Glutamatergic neuron (in vitro differentiated cells): ENCODE measurements at places on chromosomes 13 and 19.
A peak's percentile ranks its signal among the peaks of the same experiment; 100 is the strongest.

DNA sequence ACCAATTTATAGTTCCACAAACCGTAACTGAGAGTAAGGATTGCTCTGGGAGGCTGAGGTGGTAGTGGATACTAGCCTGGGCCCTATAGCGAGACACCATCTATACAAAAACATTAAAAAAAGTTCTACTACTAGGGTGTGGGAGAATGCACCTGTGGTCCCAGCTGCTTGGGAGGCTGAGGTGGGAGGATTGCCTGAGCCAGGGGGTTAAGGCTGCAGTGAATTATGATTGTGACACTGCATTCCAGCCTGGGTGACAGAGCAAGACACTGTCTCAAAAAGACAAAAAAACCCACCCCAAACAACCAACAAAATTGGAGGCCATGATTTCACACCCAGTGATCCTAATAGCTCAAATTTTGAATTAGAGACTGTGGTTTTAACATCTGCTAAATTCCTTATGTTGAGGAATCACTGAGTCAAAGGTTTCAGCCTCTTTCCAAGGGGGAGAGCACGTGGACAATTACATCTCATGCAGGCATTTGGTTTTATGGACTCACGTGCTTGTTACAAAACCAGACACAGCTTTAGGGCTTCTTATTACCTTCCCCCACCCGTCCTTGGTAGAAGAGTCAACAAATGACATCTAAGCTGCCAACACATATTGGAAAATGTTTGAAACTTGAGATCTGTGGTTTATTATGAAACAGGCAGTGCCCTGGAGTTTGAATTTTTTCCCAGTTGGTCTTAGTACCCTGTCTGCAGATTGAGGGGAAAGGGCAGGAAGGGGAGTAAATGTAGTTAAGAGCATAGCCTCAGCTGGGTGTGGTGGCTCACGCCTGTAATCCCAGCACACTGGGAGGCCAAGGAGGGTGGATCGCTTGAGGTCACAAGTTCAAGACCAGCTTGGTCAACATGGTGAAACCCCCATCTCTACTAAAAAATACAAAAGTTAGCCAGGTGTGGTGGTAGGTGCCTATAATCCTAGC lies 18.5 kb downstream of the CYP2A6 start:
- DNase-seq, result no peak

GRCh38 chr13:61944329-61944929 lies 528.8 kb upstream of the PCDH20 start:
- no peak for DNase-seq

DNA sequence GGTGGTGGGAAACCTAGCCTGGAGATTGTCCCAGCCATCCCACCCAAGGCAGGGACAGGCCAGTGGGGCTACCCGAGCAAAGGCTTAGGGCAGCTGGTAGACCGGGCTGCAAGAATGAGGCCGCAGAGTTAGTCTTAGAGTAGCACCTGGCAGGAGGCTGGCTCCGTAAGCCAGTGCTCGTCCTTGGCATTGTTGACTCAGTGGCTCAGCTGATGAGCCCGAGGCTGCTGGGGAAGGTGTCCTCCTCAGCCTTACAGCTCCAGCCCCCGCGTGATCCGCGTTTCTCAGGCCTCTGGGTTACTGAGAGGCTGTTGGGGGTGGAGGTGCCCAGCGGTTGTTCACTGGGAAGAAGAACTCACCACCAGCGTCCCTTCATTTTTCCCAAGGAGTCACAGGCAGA lies 24.7 kb downstream of the PPP1R37 start:
- no peak for DNase-seq

- DNase-seq, result no peak
These were observed 144.9 kb downstream of the MIPEP start for GRCh38 chr13:23744315-23744714.

GRCh38 chr19:51163257-51163656 lies 21.2 kb downstream of the SIGLEC7 start:
- DNase-seq, result no peak

GRCh38 chr13:110869231-110869804 lies 45.6 kb downstream of the ANKRD10 start:
- DNase-seq, result no peak

GRCh38 chr13:31166591-31166990 lies 4.9 kb upstream of the HSPH1 start:
- DNase-seq, result no peak

DNA sequence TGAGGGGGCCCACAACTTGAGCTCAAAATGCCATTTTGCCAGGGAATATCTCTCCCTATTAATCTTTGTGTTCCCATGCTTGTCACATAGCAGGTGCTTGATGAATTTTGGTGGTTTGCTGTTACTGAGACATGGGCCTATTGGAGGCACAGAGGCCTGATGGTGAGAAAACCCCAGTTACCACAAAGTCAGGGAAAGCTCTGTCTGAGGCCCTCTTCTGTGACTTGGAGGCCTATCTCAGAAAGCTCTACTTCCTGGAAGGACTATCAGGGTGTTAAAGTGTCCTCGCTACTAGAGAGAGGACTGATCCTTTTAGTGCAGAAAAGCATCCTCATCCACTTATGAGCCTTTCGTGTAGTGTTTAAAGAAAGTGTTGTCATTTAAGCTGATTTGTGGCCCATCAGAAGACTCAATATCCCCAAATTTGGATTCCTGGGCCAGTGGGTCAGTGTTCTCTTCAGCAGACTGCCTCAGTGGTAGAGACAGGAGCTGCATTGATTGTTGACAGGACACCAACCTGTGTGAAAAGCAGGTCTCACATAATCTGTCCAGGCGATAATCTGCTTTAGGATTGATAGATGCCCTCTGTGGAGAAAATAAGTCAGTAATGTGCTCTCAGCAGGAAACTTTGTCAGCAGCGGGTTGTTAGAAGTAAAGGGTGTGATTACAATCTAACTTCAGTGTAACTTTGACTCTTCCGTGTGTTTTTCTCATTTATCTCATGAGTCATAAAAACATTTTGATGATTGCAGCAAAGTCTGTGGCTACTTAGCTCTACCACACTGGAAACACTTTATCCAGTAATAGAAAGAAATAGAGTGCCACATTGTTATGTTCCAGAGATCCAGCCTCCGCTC lies 121.0 kb downstream of the AKAP11 start:
- DNase-seq, result no peak

GRCh38 chr19:10344780-10345179 lies 5.4 kb upstream of the ICAM3 start:
- DNase-seq, result no peak

DNA sequence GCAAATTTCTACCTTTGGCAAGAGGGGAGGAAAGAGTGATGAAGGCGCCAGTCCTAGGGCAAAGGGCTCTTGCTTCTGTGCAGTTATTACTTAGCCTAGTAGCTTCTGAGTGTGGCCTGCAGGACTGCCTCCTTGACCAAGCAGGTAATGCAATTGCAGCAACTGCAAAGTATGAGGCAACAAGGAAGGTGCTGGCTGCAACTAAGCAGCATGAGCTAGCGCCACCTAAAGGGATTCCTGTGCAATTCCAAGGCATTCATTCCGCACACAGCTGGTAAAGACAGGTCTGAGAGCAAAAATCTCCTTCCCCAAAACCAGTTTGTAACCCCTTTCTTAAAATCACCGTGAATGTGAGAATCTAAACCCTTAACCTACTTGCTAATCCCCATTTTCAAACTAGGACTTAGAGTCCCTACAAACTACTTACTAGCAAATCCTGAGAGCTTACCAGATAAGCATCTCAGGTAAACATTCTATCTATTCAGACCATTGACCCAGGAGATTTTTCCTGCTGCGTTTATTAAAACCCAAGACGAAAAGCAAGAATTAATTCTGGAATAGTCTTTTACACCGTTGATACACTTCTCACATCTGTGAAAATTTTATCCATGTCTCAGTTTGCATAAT lies 62.9 kb downstream of the DCT start:
- peak; percentile 37 for DNase-seq

DNA sequence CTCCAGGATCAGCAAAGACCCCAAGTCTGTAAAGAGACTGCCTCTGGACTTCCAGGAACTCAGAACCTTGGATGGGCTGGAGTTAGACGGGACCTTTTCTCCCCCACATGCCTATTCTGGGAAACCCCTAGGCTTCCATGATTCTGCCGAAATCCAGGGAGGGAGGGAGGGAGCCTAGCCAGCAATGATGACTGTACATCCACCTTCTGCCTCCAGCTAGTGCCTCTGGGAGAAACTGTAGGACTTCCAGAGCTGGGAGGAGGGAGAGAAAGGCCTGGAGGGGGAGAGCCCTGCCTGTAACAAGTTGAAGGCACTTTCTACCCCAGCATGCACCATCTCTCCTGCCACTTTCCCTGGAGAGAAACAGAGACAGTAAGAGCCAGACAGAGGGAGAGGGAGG lies 6.0 kb upstream of the HAS1 start:
- no peak for DNase-seq

DNA sequence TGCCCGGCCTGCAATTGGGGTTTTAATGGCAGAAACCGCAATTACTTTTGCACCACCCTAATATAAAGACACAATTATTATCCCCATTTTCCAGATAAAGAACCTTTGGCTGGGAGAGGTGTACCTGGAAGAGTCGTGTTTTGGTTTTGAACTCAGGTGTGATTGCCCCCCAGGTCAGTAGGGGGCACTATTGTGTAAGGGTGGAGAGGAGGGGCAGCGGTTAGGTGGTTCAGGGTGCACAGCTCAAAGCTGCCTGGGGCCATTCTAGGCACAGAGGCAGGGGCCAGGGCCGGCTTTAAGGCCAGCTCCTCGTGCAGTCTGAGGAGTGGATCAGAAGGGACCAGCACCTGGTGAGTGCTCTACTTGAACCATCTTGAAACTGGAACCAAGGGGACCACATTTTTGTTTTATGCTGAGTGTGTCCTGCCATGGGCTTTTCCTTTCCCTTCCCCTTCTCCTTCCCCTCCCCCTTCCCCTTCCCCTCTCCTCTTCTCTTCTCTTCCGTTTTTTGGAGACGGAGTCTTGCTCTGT lies 5.8 kb upstream of the FCGRT start:
- DNase-seq, result peak; percentile 65

DNA sequence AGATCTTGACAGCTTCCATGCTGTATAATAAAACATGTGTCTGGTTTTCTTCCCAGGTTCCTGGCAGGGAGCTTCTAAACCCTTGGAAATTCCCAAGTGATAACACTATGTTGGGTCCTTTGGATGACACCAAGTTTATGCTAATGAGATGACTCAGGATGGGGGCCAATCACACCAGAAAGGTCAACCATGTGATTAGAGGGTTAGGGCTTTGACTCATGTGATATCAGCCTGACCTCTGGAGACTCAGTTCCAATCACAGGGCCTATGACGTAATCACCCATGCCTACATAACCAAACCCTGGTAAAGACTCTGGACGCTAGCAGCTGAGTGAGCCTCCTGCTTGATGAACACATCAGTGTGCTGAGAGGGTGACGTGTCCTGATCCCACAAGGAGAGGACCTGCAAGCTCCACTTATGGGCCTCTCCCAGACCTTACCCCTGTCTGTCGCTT lies 203.6 kb downstream of the DCLK1 start:
- no peak for DNase-seq

GRCh38 chr13:57918086-57918485 lies 286.5 kb downstream of the PCDH17 start:
- DNase-seq, result no peak

DNA sequence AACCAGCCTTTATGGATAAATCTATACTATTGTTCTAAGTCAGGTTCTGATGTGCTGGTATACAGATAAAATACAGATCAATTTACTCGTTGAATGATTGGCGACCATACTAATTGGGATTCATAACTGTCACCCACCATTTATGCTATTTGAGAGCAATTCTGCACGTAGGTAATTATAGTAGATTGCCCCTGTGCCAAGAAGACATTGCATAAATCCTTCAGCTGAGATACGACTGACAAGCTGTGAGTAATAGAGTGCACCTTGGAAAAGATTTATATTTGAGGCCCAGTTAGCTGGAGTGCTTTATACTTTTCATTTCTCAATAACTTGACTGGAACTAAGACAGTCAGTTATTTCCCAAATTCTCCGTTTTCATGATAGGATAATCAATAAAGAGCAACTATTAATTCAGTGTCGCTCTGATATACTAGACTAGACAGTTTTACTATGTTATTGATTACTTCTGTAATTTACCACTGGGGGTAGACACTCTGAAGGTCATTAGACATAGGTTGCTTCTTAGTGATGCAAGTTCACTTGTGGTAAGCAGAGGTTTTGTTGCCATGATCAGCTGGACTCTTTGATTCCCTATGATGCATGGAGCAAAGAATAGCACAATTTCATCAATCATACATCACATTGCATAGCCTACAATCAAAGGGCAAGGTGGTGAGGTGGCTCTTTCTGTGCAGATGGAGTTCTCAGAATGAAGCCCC lies 536.3 kb downstream of the GPC6 start:
- no peak for DNase-seq

- DNase-seq, result no peak
These were observed 1317.0 kb downstream of the PCDH9 start for GRCh38 chr13:65913173-65913572.

GRCh38 chr19:43362745-43363144 lies 9.3 kb downstream of the CD177 start:
- DNase-seq, result no peak

- no peak for DNase-seq
These were observed 46.3 kb upstream of the ITM2B start for GRCh38 chr13:48186722-48187121.

DNA sequence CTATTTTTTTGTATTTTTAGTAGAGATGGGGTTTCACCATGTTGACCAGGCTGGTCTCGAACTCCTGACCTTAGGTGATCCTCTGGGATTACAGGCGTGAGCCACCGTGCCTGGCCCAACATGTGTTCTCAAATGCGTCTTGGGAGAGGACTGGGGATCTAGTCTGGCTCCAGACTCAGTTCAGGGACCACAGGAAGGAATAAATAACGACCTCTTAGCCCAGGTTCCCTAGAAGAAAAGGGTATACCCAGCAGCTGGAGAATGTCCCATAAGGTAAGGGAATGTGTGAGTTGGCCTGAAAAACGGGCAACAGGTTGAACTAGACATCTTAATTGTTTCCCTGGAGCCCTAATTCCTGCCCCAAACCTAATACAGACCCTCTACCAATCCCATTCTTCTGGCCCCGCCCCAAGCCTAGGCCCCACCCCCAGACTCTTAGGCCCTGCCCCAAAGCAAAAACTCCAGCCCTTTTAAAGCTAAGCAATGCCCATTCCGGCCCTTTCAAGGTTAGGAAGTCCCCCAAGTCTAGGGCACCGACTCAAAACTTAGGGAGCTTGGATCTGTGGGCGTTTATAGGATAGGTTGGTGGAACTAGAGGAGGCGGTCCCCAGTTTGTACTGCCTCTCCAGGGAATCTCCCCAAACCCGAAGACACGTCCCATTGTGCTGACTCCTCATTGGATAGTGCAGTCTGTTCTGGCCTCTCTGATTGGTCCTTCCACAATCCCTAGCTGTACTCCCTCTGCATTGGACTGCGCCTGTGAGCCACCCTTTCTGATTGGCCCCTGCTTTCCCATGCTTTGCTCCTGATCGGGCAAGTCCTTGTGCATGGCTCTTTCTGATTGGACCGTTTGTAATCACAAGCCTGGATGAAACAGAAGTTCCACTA lies 5.4 kb upstream of the LRFN1 start:
- no peak for DNase-seq

GRCh38 chr19:18669524-18669817 lies 14.0 kb upstream of the CRTC1 start:
- DNase-seq, result no peak

DNA sequence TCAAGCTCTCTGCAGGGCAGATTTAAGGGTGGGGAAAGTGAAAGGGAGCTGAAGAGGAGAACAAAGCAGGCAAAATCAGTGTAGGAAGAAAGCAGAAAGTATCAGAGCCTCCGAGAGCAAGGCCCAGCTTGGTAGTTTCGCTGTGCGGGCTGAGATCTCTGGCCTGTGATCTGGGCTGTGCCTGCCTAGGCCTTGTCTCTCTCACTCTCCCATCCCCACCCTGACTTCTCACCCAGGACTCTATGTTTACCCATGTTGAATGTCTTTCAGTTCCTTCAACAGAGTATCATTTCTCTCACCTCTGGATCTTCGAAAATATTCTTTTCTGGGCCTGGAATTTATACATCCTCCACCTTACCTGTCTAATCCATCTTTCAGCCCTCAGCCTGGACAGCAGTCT lies 391.3 kb downstream of the FOXO1 start:
- no peak for DNase-seq
